Stimulated activated naive B cell treated with anti-CD40 and anti-IgM and Interleukin-4, amounts not matched to agents 10 μg/mL and 1 μg/mL and 100 μg/mL, for 72 hours (primary cell): ENCODE measurements at places on chromosomes 6 and 20.

- no peak for DNase-seq
Measured at GRCh38 chr6:43075670-43076463, at the start of gene PTK7. Gene PTK7 (plus strand): TSS chr6:43076314. CDS start chr6:43076489, 175 bp downstream.

- DNase-seq: no peak
Measured at GRCh38 chr6:16391451-16391912, 153.1 kb downstream of the GMPR start.

GRCh38 chr20:12605751-12606150, 403.0 kb upstream of the SPTLC3 start:
- DNase-seq: no peak

GRCh38 chr6:40295251-40295950, 291.8 kb downstream of the LRFN2 start:
- DNase-seq: no peak

DNA sequence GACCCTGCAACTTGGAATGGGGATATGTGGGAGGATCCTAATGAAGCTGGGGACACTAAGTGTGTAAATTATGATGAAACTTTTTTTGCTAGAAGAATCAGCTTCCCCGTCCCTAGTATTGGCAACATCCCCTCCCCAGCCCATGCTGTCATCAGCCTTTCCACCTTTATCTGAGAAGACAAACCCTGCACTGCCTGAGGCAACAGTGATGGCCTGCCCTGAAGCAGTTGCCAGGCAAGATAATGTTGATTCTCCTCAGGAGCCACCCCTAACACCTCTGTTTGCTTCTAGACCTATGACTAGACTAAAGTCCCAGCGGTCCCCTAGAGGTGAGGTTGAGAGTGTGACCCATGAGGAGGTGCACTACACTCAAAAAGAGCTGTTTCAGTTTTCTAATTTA, 27.1 kb downstream of the MICA start:
- no peak for DNase-seq

DNA sequence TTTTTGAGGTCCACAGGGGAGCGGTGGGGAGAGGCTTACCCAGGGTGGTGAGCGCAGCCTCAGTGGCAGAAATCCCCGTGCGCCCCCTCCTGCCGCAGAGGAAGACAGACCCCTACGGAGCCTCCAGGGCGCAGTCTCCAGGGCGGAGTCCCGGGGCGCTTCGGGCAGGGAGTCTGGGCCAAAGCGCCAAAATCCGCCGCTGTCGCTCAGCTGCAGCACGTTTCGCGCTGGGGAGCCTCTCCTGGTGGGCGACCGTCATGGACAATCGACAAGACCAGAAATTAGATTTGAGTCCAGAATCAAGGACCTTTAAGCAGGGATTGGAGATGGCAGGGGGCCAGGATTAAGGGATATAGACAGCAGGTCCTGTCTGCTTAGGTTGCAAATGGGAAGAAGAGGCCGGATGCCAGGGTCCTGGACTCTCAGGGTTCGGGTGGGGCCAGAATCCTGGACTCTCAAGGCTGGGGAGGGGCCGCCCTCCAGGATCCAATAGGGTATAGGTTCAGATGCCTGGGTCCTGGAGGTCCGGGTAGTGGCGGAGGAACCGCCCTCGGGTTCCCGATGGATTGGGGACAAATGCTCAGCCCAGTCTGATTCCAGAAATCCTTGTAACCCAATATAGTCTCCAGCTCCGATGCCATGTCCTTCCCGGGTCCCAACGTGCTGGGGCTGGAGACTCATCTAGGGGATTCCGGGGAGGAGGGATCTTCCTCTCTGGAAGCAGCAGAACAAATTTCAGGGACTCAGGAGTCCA, 7.9 kb upstream of the HLA-E start:
- no peak for DNase-seq

DNA sequence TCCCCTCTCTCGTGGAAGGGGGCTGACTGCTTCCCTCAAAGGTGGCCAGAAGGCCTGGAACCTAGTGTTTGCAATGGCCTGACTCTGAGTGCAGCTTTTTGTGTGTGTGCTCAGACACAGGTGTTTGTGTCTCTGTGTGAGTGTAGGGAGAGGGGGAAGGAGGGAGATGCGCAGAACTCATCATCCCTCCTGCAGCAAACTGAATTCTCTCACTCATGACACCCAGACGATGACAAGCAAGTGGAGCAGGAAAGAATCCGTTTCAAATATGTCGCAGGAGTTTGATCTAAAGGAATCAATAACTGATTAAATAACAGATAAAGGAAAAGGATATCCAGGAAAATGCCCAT, 101.4 kb downstream of the TNFAIP3 start:
- DNase-seq: no peak

DNA sequence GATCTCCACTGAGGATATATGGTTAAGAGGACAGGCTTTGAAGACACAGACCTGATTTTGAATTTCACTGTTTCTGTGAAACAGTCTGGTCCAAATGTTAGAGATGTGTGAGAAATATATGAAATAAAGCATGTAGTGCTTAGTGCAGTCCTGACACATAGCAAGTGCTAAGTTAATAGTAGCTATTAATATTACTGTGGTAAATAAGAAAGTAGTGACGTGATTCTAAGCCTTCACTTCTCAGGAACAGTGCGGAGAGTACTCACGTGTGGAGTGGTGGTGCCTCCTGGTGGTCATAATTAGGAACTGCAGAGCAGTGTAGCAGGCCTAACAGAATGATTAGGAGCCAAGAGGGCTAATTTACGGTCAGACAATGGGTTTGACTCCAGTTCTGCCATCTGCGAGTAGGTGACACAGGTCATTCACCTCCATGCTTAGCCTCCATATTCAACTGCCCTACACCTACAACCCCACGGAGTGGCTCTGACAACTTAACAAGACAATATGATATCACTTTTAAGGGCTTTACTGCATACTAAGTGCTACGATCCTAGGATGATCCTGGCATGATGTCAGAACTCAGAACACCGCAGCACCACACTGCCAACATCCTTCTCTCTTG, 106.2 kb downstream of the JPH2 start:
- DNase-seq: peak; percentile 67

GRCh38 chr20:49394264-49394663, 88.2 kb downstream of the KCNB1 start:
- no peak for DNase-seq

DNA sequence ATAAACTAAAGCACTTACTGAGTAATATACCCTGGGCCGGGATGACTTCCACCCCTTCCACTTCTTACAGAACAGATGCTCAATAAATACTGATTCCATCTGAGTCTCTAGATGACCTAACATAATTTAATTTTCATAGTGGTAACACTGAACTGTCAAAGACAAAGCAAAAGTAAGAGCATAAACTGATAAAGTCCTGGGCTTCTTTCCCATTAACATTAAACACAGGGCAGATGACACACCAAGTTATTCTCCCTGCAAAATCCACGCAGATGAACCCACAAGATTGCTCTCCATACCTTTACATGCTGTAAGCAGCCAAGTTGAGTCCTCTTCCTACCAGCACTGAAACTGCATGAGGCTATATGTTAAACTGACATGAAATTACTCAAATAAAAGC, 27.1 kb downstream of the AGPAT4 start:
- DNase-seq: no peak

- no peak for DNase-seq
Measured at GRCh38 chr20:49275636-49276035, 2.2 kb downstream of the ZNFX1 start.

DNA sequence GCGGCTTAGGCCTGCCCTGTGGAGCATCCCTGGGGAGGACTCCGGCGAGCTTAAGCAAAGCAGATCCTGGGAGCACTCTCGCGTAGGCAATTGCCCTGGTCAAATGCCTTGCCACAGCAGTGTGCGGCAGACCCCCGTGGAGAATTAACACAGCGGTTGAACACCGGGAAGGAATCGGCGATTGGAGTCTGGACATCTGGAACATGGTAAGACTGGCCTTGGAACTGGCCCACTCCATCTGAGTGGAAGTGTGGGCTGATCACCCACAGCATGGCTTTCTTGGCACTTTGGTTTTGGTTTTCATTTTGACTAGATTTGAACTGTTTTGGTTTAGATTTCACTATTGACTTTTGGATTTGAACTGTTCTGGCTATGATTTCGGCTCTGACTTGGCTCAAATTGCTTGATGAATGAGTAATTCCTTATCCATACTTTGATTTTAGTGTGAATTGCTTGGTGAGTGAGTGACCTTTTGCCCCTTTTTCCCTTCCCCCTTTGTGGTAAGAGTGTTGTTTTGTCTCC, 300.7 kb downstream of the RNGTT start:
- no peak for DNase-seq

DNA sequence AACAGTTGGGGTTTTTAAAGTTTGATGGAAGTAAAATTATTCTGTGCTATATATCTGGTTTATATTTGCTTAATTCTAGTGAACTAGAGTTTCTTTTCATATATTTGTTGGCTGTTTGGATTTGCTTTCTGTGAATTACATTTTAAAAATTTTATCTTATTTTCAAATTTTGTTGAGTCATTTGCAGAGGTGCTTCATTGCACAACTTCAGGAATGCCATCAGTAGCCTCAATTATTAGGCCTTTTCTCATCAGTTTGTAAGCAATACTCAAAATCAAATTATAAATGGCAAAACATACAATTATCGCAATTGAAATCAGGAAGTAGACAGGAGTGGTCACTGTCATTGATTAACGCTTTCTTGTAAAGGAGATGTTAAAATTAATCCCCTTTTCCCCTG, 96.9 kb downstream of the UBE3D start:
- no peak for DNase-seq

- no peak for DNase-seq
Measured at GRCh38 chr6:18471232-18471964, 84.2 kb downstream of the RNF144B start.

DNA sequence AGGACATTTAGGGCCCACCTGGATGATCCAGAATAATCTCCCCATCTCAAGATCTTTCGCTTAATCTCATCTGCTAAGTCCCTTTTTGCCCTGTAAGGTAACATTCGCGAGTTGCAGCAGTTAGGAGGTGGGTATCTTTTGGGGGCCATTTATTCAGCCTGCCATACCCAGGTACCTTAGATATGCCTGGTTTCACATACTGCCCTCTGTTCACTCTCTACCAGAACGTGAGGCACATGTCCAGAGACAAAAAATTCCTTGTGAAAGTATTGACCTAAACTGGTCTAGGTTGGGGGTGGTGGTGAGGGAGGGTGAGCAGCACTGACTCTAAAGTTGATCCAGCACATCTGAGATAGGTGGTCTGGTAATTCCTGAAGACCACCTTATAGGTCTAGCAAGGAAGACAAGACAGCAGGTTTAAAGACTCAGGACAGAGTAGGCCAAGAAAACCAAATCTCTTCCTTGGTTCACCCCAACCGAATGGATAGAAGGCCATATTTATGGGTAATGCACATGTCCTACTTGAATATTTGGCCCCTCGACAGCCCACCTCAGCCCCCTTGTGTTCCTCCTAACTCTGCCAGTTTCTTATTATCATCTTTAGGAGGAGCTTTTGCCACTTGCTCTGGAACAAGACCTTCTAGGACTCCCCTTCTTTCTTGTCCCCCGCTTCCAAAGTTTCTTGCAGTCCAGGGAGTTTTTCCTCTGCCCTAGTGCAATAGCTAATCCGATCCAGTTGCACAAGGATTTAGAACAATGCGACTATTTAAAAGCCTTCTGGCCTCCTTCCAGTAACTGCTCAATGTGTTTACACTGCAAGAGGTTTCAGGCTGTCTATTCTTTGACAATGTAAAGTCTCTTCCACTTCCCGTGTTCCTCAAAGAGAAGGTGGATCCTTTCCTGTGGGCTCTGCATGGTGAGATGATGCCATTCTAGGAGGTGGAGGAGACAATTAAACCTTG, 213.0 kb upstream of the LAMP5 start:
- no peak for DNase-seq

DNA sequence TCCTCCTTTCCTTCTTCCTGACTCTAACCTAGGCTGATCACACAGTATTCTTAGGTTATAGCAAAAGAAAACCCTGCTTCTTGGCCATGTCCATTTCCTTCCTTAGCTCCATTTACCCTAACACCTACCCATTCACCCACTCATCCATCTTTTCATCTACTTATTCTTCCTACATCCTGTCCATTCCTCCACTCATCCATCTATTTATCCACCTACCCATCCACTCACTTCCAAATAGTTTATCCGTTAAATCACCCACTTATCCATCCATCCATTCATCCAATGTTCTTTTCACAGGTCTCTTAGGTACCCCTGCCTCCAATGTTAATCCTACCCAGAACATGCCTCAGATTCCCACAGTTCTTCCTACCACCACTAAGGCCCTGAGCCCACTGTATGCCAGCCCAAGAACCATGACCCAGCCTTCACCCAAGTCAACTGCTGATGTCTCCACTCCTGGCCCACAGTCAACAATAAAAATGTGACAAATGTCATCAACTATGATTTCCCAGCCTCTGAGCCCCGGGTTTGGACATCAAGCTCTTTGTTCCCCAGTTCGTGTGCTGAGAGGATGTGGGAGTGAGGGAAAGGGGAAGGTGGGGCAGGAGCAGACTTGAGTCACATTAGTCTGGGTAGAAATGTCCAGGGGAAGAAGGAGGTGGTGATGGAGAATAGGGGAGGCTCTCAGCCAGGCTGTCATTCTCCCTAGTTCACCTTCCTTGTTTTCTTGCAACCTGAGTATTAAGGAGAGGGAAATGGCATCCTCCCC, 24.4 kb downstream of the TREML4 start:
- no peak for DNase-seq

GRCh38 chr6:135231469-135231844, 50.3 kb downstream of the MYB start:
- DNase-seq: peak; percentile 27

- DNase-seq: peak; percentile 88
Measured at GRCh38 chr6:44312901-44313788, at the start of gene AARS2. Gene AARS2 (minus strand): TSS chr6:44313347. CDS start chr6:44313323, 24 bp downstream.

GRCh38 chr6:105179244-105180065, at the start of gene POPDC3:
Gene POPDC3 (minus strand): TSS chr6:105180014. CDS start chr6:105161909, 18,105 bp downstream.
- DNase-seq: no peak

GRCh38 chr20:25042531-25043498, 15.1 kb downstream of the ACSS1 start:
- DNase-seq: peak; percentile 74

- no peak for DNase-seq
Measured at GRCh38 chr6:52022675-52023074, 64.7 kb downstream of the PKHD1 start.

- DNase-seq: no peak
Measured at GRCh38 chr6:109076377-109076776, 18.3 kb downstream of the SESN1 start.

GRCh38 chr20:37651932-37652331, 41.9 kb upstream of the CTNNBL1 start:
- DNase-seq: peak; percentile 9

GRCh38 chr6:156685823-156686222, 91.4 kb upstream of the ARID1B start:
- DNase-seq: no peak

GRCh38 chr6:111721753-111722154, 116.1 kb upstream of the TRAF3IP2 start:
- DNase-seq: no peak

DNA sequence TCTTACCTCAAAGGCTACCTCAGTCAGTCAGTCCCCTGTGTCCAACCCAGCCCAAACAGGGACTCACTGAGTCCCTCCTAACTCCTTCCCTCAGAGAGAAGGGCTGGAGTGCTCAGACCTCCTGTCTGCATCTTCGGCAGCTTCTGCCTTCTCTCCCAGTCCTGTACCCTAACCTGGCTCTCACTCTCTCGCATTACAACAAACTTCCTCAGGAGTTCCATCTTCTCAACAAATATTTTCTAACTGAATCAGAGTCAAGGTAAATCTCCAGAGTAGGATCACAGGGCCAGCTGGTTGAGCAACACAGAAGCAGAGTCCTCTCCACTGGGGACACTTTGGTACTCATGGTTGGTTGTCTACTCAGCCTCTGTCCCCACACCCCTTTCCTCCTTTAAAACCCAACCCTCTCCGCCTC, 92.3 kb downstream of the MRPL14 start:
- no peak for DNase-seq
